Stimulated activated CD8-positive, alpha-beta memory T cell treated with anti-CD3 and anti-CD28 coated beads, Interleukin-2, amount 100 ng/mL, for 48 hours (primary cell): ENCODE measurements at places on chromosomes 6 and 20.

GRCh38 chr20:38725931-38726803 lies 1.9 kb downstream of the SLC32A1 start:
- DNase-seq, result peak; percentile 45

- no peak for DNase-seq
Observed at GRCh38 chr6:42131531-42131930, 10.9 kb downstream of the C6orf132 start.

- DNase-seq, result no peak
Observed at GRCh38 chr6:109331081-109331480, 51.2 kb downstream of the CD164 start.

DNA sequence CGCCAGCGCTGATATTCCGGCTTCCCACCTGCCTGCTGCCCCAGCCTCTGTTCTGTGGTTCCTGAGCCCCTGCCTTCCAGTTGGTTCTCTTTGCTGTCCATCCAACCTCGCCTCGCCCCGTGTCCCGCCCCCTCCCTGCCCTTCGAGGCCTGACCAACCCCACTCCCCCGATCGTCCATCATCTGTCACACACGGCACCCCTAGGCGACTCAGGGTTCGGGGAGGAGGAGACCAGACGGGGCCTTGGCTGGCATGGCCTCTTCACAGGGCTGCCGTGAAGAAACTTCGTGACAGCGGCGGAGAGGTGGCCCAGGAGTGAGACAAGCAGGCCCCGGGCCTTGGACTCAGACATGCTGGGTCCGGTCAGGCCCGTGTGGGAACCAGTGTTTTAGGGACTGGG lies 226.1 kb downstream of the QKI start:
- no peak for DNase-seq

DNA sequence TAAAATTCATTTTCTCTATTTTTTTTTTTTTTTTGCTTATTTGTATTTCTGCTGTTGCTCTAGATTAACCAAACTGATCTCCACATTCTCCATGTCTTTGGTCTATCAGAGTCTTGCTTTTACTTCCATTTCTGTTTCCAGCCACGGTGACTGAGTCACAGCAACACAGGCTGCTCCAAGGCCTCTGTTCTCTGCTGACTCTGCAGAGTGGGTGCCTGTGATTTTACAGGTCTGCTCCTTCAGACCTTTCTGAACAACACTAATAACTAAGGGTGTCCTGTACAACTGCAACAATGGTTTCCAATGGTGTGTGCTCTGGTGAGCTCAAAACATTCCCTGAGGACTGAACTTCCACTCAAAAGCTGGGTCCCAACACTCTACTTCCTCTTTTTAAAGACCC lies 102.3 kb upstream of the BMP2 start:
- DNase-seq, result no peak

- no peak for DNase-seq
Observed at GRCh38 chr6:150025201-150025917, at the start of gene RAET1L. TSS of gene RAET1L (minus strand) at chr6:150025532. CDS start at chr6:150025471, 61 bp downstream.

DNA sequence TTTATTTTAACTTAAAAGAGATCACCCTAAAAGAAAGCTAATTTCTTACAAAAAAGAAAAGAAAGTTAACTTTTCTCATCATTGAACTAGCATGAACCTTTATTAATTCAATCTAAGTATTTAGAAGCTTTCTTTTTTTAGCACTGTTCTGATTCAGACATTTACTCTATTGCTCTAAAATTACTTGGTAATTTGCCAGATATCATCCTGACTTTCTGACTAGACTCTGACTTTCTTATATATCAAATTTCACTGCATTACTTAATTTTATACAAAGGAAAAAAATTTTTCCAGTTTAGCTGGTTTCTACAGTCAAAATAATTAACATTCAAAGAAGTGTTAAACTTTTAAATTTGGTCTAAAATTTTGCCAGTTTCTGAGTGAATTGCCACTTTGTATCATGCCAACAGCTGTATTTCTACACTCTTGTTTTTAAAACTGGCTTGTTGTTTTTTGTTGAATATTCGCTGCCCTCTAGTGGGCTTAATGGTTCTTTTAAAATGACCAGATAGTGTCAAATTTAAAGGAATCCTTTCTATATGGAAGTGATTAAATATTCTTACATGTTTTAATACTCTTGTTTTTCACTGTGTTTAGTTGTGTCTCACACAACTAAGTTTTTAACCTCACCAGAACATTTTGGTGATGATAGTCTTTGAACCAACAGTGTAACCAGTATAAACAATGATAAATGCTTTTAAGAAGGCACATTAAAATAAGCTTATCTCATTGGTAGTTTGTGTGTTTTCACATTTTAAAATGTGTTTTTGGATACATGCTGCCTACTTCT lies 102.0 kb downstream of the POPDC3 start:
- no peak for DNase-seq

- DNase-seq, result no peak
Observed at GRCh38 chr6:12911427-12911826, 194.9 kb downstream of the PHACTR1 start.

- DNase-seq, result no peak
Observed at GRCh38 chr20:62649140-62649539, 6.8 kb downstream of the SLCO4A1 start.

GRCh38 chr6:105794870-105795269 lies 291.3 kb upstream of the PRDM1 start:
- no peak for DNase-seq

DNA sequence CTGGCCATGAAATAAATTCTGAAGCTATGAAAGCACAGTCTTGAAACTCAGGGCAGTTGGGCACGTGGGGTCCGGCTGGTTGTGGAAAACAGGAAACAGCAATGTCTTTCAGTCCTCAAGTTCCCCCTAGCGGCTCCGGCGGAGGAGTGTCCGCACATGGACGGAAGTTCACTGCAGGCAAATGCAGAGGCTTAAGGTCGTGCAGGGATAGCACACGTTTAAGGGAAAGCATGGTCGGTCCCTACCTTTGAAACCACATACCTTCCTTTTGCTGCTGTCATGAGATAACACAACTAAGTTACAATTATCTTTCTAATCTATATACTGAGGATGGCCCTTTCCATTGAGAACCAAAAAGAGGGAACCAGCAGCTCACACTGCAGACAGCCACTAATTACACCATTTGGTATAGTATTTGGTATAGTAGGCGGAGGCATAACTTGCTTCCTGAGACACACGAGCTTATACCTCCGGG lies 52.6 kb upstream of the NFATC2 start:
- DNase-seq, result peak; percentile 68

- no peak for DNase-seq
Observed at GRCh38 chr6:157056275-157056674, 267.0 kb downstream of the TMEM242 start.

DNA sequence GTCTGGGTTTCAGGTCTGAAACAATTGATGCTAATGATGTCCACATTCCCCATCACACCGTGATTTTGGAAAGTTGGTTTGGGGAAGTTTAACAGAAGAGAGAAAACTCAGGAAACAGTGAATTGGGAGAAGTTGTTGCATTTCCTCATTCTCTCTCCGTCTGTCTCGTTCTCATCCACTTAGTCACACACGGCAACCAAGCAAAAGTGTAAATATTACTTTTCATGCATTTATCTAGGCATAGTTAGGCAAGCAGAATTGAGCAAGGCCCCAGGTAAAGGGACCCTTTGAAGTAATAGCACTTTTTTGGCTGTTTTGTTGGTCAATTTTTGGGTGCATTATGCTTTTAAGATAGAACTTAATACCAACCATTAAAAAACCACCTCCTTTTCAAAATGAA lies 137.0 kb upstream of the SULF2 start:
- no peak for DNase-seq

- DNase-seq, result no peak
Observed at GRCh38 chr6:131116755-131117360, 18.4 kb upstream of the AKAP7 start.

DNA sequence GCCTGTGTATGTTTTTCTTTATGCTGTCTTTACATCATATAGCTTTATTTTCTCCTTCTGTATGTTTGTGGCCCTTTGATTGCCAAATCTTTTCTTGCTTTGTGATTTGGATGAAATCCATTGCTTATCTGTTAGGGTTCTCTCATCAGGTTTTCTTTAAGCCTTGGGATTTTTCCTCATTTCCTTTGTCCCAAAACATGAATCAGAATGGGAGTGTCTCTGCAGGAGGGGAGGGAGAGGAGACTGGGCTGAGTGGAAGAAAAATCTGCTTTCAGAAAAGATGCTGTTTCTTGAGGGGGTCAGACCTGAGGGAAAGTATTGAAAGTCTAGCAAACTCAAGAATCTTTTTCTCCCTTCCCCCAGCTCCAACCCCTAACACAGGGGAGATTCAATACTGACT lies 758.0 kb upstream of the MMS22L start:
- no peak for DNase-seq

DNA sequence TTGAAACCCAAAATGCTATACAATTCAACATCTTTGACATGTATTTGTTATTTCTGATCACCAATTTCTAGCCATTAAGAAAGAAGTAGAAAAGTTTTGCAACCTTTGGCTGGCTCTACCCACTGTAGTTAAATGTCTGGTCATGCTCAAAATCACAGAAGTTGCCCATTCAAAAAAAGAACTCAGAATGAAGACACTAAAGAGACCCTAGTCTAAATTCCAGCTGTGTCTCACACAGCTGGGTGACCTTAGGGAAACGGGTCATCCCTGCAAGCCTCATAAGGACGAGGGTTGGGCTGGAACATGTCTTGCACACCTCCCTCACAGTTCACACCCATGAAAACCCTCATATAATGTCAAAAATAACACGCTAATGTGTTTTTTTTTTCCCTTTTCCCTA lies 10.3 kb downstream of the FOXQ1 start:
- DNase-seq, result no peak

GRCh38 chr20:4828830-4829513 lies 107.3 kb downstream of the PRND start:
- DNase-seq, result no peak

GRCh38 chr6:44190715-44191114 lies 26.0 kb upstream of the MYMX start:
- no peak for DNase-seq

- no peak for DNase-seq
Observed at GRCh38 chr6:14750059-14750661, 495.7 kb upstream of the JARID2 start.

GRCh38 chr6:166879594-166879993 lies 76.8 kb downstream of the RNASET2 start:
- no peak for DNase-seq

GRCh38 chr6:29702519-29703103 lies 20.6 kb upstream of the HLA-F start:
- DNase-seq, result peak; percentile 70

- DNase-seq, result no peak
Observed at GRCh38 chr6:47321577-47321976, 11.9 kb upstream of the TNFRSF21 start.

DNA sequence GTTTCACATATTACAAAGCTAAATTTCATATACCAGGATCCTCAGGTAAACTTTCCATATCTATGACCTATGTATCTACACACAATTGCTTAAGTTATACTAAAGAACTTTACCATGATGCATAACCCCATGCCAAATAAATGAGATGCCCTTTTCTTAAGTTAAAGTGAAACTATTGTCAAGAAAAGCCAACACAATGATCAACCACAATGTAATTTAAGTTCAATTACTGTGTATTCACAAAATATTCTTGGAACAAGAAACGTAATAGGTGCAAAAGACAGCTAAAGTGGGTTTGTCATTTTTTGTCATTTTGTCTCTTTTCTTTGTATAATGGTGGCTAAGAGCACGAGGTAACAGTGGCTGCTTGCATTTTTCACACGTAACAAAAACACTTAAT lies 158.0 kb upstream of the SHLD1 start:
- no peak for DNase-seq

DNA sequence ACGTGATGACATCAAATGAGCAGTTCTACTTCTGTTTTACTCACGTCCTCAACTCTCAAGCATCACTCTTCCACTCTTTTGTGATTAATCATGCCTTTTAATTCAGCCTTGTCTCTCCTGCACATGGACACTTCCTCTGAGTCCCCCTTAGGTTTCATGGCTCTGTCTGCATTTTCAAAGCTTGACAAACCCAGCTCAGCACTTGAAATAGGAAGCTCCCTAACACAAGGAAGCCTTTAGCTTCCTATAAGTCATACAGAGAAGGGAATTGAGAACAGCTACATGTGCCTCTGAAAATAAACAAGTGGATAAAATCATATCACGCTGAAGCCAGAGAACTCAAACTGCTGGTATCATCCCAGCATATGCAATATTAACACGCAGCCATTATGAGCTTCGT lies 21.2 kb downstream of the KIF16B start:
- no peak for DNase-seq

GRCh38 chr6:42147138-42147562 lies 4.7 kb upstream of the C6orf132 start:
- no peak for DNase-seq

DNA sequence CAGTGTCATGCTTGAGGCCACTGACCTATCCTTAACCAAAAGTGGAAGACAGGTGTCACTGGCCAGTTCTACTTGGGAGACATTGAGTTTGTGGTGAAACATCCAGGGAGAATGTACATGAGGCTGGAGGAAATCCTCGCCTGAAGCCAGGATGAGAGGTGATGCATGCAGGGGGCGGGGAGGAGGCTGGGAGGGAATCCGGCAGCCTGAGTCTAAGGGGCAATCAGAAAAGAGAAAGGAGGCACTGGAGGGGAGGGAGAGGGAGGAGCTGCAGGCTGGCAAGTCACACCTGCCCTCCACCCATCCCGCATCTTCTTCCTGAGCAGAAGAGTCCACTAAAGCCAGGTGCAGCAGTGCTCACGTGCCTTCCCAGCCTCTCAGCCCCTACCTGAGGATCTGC lies 14.9 kb upstream of the DDO start:
- DNase-seq, result no peak

DNA sequence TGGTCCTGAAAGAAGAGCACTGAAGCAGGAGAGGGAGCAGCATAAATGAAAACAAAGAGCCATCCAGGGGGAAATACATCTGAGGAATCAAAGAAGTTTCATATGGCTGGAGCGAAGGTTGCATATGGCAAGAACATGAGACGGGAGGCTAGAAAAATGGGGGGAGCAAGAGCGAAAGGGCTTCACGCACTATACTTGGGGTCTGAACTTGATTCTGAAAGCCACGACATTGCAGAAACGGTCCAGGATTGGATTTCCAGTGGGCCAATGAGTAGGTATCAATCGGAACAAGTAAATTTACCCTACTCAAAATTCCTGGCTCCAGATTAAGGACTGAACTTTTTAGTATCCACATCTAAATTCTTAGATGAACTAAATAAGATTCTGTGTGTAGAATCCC lies 47.9 kb downstream of the B4GALT5 start:
- DNase-seq, result no peak

GRCh38 chr20:13425381-13426135 lies 204.5 kb downstream of the ISM1 start:
- no peak for DNase-seq
